ENCODE measurements at places on chromosomes 5 and 9.

DNA sequence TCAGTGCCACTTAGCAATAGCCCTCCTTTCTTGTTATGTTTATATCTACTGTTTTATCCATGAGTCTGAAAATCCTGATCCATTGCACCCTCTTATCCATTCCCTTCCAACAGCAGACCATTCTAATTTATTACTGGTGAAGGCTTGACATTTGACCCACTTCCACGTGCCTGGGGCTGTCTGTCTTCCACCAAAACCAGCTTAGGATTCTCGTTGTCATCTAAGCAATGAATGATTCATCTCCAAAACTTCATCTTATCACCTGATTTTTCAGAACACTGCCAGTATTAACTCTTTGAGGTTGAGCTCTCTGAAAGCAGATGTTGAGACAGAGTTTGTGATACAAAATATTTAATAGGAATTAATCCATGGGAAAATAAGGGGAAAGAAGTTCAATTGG is 277.8 kb upstream of the FBXL7 start:
- no peak for DNase-seq

DNA sequence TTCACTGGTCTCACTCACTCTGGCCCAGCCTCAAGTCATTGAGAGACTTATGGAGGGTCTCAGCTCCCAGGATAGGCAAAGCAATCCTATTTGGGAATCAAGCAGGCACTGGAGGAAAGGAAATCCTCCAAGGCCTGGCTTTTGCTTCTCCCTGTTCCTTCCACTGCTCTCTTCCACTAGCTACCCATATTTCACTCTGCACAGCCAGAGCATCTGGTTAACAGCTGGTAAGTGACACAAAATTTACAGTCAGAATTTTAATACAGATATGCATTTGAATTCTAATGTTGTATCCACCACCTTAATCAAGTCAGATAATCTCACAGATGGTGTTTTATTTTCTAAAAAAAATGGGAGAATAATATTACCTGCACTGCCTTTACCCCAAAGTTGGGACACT is 868 bp upstream of the C1QTNF2 start:
- DNase-seq: no peak

- DNase-seq: no peak
Observed at GRCh38 chr5:131413605-131414559, 150.0 kb downstream of the CDC42SE2 start.

- DNase-seq: no peak
Observed at GRCh38 chr5:83542839-83543238, 71.3 kb downstream of the VCAN start.
